ENCODE measurements at places on chromosomes 4 and X. TPM values are rescaled to one million over a fixed set of nuclear protein-coding genes. Genes with fewer than 3 reads are reported as not detected.
A peak's percentile ranks its signal among the peaks of the same experiment; 100 is the strongest.

DNA sequence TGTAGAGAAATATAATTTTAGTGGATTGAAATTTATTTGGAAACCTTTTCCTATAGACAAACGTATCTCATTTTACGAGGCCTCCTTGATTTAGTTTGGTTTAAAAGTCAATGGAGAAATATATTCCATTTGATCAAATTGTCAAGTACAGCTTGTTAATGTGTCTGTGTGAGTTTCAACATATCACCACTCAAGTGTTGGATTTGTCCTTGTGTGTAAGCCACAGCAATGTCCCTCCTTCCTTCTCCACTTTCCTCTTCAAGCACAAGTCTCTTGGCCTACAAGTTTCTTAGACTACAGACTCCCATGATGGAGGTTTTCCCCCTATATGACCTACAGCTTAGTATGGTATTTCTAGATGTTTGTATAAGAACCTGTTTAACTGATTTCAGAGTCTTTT lies 104.7 kb downstream of the SYNPO2 start:
- no peaks in the 10 kb centered on the region for H3K36me3 ChIP-seq
- H3K4me1 ChIP-seq = no peaks in the 10 kb centered on the region
- no peak overlapping the region for H3K27ac ChIP-seq
- no peaks in the 10 kb centered on the region for H3K27me3 ChIP-seq
- H3K4me3 ChIP-seq = no peak overlapping the region

The RNF150 gene
- 4.8 TPM for total RNA-seq

DNA sequence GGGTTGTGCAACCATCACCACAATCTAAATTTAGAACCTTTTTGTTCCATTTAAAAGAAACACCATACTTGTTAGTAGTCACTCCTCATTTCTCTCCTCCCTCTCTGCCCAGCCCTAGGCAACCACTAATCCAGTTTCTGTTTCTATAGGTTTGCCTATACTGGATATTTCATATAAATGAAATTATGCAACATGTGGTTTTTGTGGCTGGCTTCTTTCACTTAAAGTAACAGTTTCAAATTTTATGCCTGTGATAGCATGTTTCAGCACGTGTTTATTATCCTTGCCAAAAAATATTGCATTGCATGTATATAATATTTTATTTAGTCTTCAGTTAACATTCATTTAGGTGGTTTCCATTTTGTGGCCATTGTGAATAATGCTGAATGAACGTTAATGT lies 437.6 kb downstream of the IL1RAPL1 start:
- no peaks in the 10 kb centered on the region for H3K4me1 ChIP-seq
- no peaks in the 10 kb centered on the region for H3K27me3 ChIP-seq
- H3K4me3 ChIP-seq = no peak overlapping the region
- DNase-seq = no peak
- H3K36me3 ChIP-seq = no peaks in the 10 kb centered on the region
- no peak overlapping the region for H3K27ac ChIP-seq

The MTNR1A gene
- total RNA-seq = 0.50 TPM

- H3K27ac ChIP-seq = no peak overlapping the region
- no peaks in the 10 kb centered on the region for H3K27me3 ChIP-seq
- no peaks in the 10 kb centered on the region for H3K4me1 ChIP-seq
- no peaks in the 10 kb centered on the region for H3K36me3 ChIP-seq
- DNase-seq = no peak
Observed at GRCh38 chrX:24463077-24463476, 2.0 kb upstream of the PDK3 start.

The TCEANC gene
- total RNA-seq = 3.2 TPM

The UGT2B11 gene
- total RNA-seq = not detected

The AR gene
- total RNA-seq = 10.6 TPM

DNA sequence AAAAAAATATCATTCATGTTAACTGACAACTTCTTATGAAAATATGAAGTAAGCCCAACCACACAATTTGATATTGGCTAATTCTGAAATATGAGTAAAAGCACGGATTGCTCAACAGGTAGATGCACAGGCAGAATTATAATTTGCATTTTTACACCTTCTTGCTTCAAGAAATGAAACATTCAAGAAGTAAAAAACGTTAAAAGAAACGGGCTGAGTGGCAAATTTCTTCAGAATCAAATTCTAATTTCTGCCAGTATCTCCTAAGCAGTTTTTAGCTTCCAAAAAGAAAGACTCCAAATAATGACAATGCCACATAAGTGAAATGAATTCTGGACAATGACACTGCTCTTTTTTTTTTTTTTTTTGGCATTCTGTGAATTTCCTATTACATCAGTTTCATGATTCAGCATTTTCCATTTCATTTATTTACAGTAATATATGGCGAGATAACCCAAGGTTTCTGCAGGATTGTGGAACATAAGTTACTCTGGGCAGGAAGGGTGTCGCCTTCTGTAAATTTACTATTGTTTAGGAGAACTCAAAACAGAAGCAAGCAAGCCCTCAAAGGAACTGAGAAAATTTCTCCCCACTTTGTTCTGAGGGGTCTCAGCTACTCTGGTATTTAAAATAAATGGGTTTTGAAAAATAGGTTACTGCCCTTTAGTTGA lies 1.4 kb downstream of the SEL1L3 start:
- H3K27me3 ChIP-seq = no peaks in the 10 kb centered on the region
- H3K27ac ChIP-seq = no peak overlapping the region
- no peaks in the 10 kb centered on the region for H3K36me3 ChIP-seq
- H3K4me3 ChIP-seq = peak overlapping the region; percentile 69

GRCh38 chrX:68256990-68257389 lies 176.3 kb downstream of the OPHN1 start:
- no peak overlapping the region for H3K4me3 ChIP-seq
- no peak for DNase-seq
- no peaks in the 10 kb centered on the region for H3K36me3 ChIP-seq
- no peak overlapping the region for H3K27ac ChIP-seq
- H3K27me3 ChIP-seq = no peaks in the 10 kb centered on the region

DNA sequence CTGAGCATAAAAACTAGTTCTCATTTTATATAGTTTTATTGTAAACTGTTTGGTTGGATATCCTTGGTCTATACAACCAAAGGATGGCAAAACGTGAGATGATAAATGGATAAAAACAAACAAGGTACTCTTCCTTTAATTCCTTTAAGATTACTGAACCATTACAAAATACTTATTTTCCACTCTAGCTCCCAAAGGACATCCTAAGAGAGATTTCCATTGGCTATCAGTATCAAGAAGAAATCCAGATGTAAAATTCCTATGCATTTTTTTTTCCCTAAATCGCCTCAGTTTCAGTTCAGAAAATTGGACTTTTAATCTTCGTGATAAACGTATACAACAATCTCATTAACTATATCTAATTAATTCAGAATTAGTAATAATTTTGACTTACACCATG lies 2.3 kb downstream of the FBXL5 start:
- DNase-seq = no peak
- peaks cover 11% of the 10 kb centered on the region for H3K4me1 ChIP-seq
- peak overlapping the region; percentile 86 for H3K4me3 ChIP-seq
- H3K27ac ChIP-seq = no peak overlapping the region

GRCh38 chr4:11537846-11538245 lies 109.2 kb upstream of the HS3ST1 start:
- H3K4me3 ChIP-seq = no peak overlapping the region
- no peak overlapping the region for H3K27ac ChIP-seq
- no peak for DNase-seq
- H3K36me3 ChIP-seq = no peaks in the 10 kb centered on the region
- no peaks in the 10 kb centered on the region for H3K4me1 ChIP-seq
- H3K27me3 ChIP-seq = no peaks in the 10 kb centered on the region

The TCEAL7 gene
- 12.9 TPM for total RNA-seq
